ENCODE measurements at places on chromosomes 13 and 19.

- DNase-seq = no peak
Measured at GRCh38 chr13:22703601-22704209, 477.1 kb upstream of the SGCG start.

GRCh38 chr13:74171641-74172040, 37.4 kb upstream of the KLF12 start:
- DNase-seq = no peak

GRCh38 chr13:97130190-97130589, 91.9 kb upstream of the MBNL2 start:
- DNase-seq = no peak

DNA sequence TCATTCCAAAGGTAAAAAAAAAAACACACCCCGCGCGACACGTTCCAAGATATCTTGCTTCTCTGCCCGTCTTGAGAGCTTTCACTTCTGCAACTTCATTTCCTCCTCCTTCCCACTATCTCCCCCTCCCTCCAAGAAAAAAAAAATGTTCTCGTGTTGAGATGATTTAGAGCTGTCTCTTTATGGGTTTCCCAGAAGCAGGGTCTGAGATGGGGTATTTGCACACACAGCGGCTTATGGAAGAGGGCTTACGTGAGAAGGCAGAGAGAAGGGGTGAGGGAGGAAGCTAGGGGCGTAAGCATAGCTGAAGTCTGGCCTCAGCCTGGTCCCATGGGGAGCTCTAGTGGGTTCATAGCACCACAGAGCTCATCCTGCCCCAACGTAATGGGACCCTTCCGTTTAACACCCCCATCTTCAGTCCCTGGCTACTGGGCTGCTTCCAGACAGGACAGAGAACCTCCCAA, 31.3 kb upstream of the USE1 start:
- DNase-seq = no peak

DNA sequence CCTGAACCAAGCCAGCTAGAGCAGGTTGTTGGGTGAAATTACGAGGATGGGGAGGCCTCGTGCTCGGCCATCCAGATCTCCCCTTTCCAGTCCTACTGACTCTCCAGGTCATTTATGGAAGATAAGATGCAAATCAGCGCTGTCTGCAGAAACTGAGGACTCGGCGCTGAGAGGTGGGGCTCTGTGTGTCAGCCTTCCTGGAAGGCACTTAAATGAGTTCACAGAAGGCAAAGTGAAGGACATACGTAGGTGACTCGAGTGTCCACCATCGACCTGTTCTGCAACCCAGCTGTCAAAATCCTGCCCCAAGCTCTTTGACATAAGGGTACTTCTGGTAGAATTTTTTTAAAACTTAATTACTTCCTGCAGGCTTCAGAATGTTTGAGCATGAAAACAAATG, 86.4 kb downstream of the RAB20 start:
- DNase-seq = no peak

- DNase-seq = no peak
Measured at GRCh38 chr19:55603115-55603514, 2.3 kb upstream of the ZNF865 start.

DNA sequence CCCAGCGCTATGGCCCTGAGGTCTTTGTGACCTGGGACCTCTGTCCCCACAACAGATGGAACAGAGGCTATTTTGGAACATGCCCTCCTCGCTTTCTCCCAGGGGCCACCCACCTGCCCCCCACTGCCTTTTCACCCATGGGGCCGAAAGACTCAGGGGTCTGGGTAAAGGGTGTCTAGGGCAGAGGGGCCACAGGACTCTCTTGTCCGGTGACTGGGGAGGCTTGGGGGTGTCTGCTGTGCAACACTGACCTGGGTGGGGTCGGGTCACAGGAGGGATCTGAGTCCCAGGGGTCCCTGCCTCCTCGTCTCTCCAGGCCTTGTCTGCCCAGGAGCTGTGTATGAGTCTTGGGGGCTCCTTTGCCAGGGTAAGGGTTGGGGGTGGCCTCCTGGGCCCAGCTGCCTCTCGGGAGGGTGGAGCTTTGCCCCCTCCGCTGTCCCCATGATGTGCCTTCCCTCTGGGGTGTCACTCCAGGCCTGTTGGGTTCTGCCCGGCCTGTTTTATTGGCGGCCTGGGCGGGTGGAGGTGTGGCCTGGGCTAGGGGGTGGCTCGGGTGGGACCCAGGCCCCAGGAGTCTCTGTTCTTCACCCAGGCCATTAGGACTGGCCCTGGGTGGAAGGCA, 2.1 kb downstream of the ARID3A start:
- DNase-seq = no peak

GRCh38 chr13:34345258-34345965, 527.5 kb downstream of the RFC3 start:
- no peak for DNase-seq

GRCh38 chr13:109790942-109791605, 4.7 kb upstream of the IRS2 start:
- DNase-seq = peak; percentile 43

GRCh38 chr13:27621116-27621365, 651 bp upstream of the POLR1D start:
- no peak for DNase-seq

- DNase-seq = peak; percentile 40
Measured at GRCh38 chr19:7595466-7596133, at the start of gene CAMSAP3. CAMSAP3 (plus strand) TSS chr19:7595863; CDS start chr19:7596003, 140 bp downstream.

DNA sequence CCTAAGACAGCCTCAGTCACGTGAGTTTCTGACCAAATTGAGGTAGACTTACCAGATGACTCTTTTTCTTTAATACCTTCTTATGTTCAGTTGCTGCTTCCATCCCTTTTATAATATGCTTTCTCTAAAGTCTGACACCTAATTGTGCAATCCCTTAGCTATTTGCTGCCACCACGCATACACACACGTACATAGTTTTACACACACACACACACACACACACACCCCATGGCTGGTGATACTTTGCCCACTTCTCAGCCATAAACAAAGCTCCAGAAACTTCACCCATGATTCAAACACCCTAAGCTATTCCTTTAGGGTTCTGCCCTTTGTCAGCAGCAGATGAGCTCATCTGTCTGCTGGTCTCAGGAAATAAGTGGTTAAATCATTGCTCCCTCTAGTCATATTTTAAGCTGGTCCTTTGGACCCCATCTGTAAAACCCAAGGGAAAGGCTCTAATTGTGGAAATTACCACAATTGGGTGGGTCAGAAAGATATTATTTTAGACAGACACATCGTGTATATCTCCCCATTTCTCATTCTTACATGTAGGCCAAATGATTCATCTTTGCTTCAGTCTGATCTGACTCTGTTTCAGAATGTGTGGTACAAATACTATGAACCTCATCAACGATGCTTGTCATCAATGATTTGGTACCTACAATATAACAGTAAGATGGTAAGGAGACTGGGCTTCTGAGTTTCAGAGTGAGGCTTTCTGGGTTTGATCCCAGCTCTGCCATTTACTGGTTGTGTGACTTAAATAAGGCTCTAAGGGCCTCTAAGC, 69.2 kb downstream of the NALCN start:
- no peak for DNase-seq

GRCh38 chr13:99357131-99357596, 50.0 kb upstream of the GPR183 start:
- peak; percentile 52 for DNase-seq

- no peak for DNase-seq
Measured at GRCh38 chr13:45941261-45941660, 89.7 kb upstream of the SIAH3 start.

- DNase-seq = no peak
Measured at GRCh38 chr13:53038993-53039392, 10.4 kb downstream of the OLFM4 start.

- DNase-seq = no peak
Measured at GRCh38 chr13:95236774-95237173, 64.5 kb downstream of the ABCC4 start.

- no peak for DNase-seq
Measured at GRCh38 chr19:30336290-30336689, 35.9 kb upstream of the ZNF536 start.

DNA sequence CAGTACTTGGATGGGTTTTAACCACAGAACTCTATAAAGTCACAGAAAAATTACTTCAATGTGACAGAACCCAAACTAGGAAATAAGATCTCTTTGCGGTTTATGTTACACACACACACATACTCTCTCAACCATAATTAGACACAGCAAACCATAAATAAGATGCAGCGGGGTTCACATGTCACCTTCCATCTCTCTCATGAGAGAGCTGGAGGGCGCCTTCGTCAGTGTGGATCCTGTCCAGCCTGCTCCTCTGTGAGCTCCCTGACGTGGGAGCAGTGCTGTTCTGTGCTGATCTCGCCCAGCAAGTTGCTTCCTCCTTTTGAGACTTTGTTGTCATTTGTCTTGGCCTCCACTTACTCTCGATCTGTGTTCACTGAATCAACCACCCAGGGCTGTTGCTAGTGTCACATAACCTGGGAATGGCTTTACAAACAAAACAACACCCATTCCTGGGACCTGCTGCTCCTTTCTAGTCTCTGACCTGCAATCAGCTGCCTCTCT, 204.9 kb upstream of the KL start:
- peak; percentile 2 for DNase-seq

GRCh38 chr19:31610018-31610417, 260.8 kb upstream of the TSHZ3 start:
- no peak for DNase-seq

DNA sequence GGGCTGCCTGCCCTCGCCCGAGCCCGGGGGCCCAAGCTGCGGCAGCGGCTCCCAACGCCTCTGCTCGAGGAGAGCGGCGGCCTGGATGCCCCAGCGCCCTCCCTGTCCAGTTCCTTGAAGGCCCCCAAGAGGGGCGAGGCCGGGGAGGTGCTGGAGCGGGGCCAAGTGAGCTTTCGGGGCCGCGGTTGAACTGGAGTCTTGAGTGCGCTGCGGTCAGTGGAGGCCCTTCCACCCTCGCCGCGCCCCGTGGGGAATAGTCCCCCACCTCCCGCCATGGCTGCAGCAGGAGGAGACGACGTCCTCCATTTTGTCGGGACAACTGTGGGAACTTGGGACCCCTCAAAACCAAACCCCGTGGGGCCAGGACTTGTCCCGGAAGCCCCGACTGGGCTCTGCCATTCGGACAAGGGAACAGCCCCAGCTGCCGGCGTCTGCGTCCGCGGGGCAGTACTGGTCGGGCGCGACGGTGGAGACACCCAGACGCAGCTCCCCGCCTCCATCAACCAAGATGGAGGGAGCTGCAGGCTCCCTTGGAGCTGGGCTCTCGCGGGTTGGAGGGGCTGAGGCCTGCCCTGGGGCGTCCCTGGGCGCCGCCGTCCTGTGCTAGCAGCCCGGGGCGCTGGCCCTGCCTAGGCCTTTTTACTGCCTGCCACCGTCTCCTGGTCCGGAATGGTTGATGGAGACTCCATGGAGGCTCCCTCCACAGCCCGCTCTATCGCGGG, 736 bp upstream of the ZMYM5 start:
- peak; percentile 65 for DNase-seq

DNA sequence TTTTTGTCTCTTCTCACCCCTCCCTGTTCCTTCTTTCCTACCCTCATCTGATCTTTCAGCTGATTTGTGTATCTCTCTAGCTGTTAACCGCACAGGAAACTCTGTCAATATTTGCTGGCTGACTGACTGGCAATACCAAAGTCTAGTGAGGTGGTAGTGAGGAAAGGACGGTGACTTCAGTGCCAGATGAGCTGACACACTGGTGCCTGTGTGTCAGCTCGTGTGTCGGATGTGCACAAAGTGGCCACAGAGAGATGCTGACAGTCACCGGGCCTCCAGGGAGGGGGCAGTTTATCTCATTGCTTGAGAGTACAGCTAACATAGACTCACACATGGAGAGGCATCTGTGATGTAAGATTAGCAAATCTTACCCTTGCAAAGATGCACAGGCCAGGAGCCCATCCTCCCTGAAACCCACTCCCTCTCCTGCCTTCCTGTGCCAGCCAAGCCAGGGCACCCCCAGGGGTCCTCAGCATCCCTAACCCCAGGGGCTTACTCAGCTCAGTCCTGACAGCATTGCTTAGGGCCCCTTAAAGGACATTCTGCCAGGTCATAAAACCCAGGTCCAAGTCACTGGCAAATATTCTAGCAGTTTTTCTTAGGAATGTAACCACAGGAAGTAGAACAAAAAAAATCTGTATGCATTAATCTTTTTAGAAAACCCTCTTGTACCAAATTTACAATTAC, 80.2 kb downstream of the SHISA2 start:
- peak; percentile 51 for DNase-seq

- DNase-seq = no peak
Measured at GRCh38 chr13:26616126-26616525, 58.6 kb downstream of the WASF3 start.

DNA sequence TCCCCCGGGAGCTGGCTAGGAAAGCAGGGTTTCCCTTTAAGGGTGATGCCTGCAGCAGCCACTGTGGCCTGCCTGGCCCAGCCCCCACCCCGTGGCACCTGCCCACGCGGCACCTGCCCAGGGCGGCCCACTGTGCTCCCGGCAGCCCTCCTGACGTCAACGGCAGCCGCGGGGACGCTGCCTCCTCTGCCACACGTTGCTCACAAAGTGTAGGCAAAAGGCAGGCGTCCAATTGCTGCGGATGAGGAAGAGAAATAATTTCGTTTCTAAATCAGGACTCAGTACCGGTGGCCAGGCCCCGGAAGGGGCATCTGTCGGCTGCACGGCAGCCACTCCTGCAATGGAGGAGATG, 122.3 kb downstream of the URI1 start:
- DNase-seq = no peak

GRCh38 chr19:48403606-48404005, 10.1 kb downstream of the GRIN2D start:
- DNase-seq = peak; percentile 72

- DNase-seq = no peak
Measured at GRCh38 chr19:44749994-44750393, 1.5 kb downstream of the BCL3 start.

DNA sequence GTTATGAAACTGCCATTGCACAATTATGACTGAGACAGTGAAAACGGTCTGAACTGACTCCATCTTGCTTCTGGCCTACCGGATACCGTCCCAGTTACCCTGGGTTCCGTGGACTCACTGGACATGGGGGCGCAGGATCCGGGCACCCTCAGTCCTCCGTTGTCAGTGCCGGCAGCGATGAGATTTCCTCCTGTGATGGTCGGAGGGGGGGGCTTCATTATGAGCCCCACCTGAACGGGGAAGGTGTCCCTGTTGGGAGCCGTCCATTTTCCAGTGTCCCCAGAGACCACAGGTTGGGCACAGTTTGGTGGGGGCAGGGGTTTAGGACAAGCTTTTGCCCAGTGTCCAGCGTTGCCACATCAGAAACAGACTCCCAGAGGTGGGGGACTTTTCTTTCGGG, 23.4 kb downstream of the TMEM255B start:
- no peak for DNase-seq

GRCh38 chr19:19602136-19602712, 16.3 kb downstream of the PBX4 start:
- DNase-seq = peak; percentile 69

- no peak for DNase-seq
Measured at GRCh38 chr13:35489050-35489449, 12.6 kb upstream of the MAB21L1 start.

All from CD4-positive, alpha-beta T cell treated with Interleukin-1 beta for 1 hour (primary cell).